ENCODE measurements at places on chromosomes 3 and 15.

- DNase-seq, result no peak
Measured at GRCh38 chr15:41010345-41010744, 57.1 kb downstream of the CHAC1 start.

DNA sequence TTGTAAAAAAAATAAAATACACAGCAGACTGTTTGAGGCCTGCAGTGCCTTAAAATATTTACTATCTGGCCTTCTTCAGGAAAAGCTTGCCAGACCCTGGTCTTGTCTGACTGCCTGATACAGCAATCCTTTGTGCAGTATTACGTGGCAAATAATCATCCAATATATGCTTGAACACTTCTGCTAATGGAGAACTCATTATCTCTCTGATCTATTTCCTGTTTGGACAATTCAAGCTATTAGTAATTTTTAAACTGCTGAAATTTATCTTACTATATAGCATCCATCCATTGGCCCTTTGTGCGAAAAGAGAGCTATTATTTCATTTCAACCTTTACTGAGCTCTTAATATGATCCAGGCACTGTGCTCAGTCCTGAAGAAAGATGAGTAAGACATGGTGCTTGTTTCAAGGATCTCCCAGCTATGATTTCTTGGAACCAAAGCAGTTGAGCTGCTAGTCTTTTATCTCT lies 15.9 kb downstream of the ATG7 start:
- DNase-seq, result no peak

DNA sequence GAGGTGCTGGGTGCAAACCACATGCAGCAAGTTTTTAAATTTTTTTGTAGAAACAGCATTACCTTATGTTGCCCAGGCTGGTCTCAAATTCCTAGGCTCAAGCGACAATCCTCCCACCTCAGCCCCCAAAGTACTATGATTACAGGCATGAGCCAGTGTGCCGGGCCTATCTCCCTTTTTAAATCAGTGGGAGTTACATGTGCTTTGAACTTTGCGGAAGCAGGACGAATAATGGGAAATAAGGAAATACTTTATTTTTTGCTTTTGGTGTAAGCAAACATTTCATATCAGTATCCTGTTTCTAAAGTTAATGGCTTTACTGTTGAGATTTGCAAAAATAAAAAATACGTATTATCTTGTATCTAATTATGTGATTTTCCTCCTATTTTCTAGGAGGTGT lies 9.1 kb downstream of the NR1D2 start:
- DNase-seq, result no peak

DNA sequence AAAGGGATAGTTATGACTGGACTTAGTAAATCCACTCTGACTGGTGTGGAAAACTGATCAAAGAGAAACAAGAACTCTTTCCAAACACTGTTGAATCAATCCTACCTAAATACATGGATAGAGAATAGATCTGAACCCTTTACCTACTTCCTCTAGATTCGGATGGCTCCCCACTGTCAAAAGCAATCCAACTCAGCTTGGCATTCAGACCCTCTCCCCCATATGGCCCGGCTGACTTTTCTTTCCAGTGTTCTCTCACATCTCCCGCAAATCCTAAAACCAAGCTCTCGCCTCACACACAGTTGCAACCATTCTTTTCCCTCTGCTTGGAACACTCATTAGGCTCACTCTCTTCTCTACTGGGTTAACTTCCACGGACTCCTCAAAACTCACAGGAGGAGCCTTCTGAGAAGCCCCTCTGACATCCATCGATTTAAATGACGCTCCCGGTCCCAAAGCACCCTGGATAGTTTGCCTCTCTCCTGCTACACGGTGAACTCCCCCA lies 639 bp downstream of the SPICE1 start:
- DNase-seq, result no peak

GRCh38 chr3:159480046-159480445 lies 508.6 kb upstream of the IL12A start:
- no peak for DNase-seq

DNA sequence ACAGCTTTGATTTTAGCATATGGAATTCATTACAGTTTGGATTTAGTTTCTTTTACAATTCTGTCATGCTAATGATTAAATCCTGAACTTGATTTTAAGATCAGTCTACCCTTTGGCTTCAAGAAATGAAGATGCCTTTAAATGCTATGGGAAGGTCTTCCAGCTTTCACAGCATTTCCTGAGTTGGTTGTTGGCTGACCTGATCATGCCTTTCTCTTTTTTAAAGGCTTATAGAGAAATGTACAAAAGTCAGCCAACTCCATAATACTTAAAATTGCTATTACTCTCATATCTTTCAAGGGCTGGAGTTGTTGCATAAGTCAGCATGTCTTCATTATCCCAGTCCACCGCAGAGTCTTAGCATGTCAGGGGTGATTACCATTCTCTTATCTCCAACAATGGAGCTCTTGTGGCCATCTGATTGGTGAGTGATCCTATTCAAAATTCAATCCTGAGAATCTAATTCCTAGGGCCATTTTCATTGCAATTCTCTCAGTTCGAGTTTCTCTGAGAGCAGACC lies 123.8 kb downstream of the GMNC start:
- no peak for DNase-seq

GRCh38 chr3:12897381-12898289 lies 56.3 kb upstream of the RPL32 start:
- peak; percentile 42 for DNase-seq

DNA sequence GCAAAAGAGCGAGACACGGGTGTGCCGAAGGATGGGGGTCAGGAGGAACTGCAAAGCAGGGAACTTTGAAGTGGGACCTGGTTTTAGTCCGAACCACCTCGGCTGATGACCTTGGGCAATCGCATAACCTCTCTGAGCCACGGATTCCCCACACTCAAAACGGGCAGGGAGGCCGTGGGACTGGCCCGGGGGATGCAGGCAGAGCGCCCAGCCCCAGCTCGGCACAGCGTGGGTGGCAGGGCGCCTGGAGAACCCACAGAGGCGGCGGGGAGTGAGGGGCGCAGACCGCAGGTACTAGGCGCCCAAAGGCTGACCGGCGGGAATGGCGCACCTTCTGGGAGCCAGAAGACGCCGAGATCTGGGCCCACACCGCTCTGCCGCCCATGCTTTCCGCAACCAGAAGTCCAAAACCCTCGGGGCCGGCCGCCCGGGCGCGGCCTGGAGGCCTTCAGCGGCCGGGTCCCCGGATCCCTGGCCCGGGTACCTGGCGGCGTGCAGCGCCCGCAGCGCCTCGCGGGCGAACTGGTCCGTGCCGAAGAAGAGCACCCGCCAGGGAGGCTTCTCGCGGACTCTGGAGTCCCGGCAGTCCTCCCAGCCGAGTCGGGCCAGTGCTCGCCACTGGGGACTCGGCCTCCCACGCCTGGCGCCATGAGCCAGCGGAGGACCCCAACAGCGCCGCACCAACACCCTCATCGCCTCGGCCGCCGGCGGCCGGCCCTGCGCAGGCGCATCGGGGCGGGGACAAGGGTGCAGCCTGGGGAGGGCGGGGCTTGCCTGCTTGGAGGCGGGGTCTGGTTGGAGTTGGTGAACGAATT lies at the start of gene MTFMT:
TSS of gene MTFMT (minus strand) at position 719 of the 815 bp plus-strand sequence. CDS start at position 693, 26 bp downstream.
- DNase-seq, result peak; percentile 90

GRCh38 chr3:171822431-171823106 lies 12.3 kb upstream of the PLD1 start:
- DNase-seq, result no peak

GRCh38 chr3:182710557-182711157 lies 82.6 kb upstream of the ATP11B start:
- no peak for DNase-seq

- DNase-seq, result no peak
Measured at GRCh38 chr3:169861871-169862270, 7.9 kb downstream of the LRRC31 start.

GRCh38 chr3:45704301-45704943 lies 15.2 kb downstream of the SACM1L start:
- no peak for DNase-seq

DNA sequence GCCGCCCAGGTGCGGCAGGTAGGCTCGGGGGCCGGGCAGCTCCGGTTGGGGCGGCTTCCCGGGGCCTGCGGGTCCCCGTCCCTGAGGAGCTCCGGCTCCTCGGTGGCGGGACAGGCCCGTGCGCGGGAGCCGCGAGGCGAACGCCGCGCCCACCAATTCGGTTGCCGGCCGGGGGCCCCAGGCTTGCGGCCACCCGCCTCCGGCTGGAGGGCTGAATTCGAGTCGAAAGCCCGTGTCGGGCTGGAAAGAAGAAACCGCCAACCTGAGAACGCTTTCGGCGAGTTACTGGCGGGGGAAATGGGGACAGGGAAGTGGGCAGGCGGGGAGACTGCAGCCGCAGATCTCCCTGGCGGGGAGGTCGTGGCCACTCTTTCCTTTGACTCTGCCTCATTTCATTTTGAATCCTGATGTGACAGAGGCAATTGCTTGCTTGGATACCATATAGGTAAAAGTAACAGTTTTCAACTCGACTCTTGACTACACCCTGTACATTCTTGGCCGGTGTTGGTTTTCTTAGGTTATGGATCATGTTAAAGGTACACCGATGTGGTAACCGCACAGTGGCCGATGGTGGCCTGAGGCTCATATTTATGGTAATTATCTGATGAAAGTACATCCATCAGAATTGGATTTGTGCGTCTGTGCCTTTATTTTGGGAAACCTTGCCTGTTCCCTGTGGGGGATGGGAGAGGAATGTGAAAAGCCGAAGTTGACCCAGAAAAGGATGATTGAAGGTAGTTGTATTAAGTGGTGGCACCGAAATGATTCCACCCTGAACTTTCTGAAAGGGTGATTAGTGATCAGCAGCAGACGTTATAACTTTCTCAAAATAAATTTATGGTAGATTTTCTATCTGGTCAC lies 1.7 kb downstream of the B3GNT5 start:
- DNase-seq, result no peak

- DNase-seq, result no peak
Measured at GRCh38 chr15:47312161-47312560, 405.1 kb upstream of the SEMA6D start.

GRCh38 chr3:52926554-52926953 lies 29.2 kb upstream of the STIMATE start:
- DNase-seq, result no peak

GRCh38 chr3:1207904-1208303 lies 115.1 kb downstream of the CNTN6 start:
- no peak for DNase-seq

DNA sequence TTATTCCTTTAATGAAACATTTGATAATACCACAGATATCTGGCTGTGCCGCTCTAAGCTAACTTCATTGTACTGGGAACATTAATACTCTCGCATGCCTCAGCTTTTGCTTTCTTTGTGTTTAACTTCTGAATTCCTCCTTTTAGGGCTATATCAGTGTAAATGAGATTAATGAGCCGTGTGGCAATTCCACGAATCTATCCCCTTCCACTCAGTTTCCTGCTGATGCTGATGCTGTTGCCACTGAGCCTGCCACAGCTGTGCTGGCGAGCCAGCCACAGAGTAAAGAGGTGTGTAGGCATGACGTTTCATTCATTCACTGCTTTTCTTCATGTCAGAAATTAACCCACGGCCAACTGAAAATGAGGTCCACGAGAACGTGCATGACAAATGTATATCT lies 30.0 kb upstream of the ABHD10 start:
- no peak for DNase-seq

GRCh38 chr3:25782636-25782937 lies 656 bp downstream of the NGLY1 start:
- DNase-seq, result no peak

DNA sequence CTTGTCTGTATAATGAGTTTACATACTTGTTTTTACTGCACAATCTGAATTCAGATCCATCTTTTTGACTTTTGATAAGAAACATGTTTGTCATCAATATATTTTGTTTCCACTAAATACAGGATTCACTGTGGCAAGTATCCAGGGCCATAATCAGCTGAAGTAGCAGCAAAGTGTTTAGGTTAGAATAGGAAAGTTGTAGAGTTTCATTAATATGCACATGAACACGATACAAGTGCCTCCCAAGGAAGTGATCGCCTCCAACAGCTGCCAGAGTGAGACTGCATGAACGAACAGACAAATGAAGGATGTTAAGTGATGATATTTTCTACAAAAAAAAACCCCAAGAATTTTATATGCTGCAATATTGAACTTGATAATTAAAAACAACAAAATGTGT lies 204.3 kb downstream of the TBL1XR1 start:
- DNase-seq, result no peak

DNA sequence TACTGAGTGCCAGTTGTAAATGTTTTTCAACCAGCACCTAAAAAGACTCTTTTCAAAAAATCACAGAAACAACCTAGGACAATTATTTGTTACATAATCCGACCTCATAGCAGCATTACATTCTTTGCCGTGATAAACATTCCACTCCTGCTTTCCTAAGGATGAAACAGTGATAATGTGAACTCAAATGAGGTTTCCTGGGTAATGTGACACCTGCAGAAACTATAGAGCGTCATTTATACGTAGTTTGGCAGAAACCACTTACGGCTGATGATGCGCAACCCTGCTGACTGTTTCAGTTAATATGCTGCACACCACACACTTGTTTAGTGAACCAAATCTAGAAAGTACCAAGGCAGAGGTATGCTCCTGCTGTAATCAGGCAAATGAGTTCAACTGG lies 55.8 kb downstream of the SEMA6D start:
- DNase-seq, result no peak

- no peak for DNase-seq
Measured at GRCh38 chr3:60225848-60226247, 1025.4 kb downstream of the FHIT start.

- DNase-seq, result no peak
Measured at GRCh38 chr15:40084650-40085049, 24.0 kb downstream of the BMF start.

GRCh38 chr3:101780661-101781060 lies 1.6 kb downstream of the NXPE3 start:
- peak; percentile 9 for DNase-seq

DNA sequence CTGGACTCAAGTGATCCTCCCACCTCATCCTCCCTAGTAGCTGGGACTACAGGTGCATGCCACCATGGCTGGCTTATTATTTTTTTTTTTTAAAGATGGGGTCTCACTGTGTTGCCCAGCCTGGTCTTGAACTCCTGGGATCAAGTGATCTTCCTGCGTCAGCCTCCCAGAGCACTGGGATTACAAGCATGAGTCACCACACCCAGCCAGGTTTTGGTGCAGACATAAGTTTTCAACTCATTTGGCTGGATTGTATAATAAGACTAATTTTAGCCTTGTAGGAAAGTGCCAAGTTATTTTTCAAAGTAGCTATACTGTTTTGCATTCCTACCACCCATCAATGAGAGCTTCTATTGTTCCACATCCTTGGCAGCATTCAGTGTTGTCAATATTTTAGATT lies 32.1 kb downstream of the BUB1B start:
- peak; percentile 35 for DNase-seq

- DNase-seq, result no peak
Measured at GRCh38 chr15:42604894-42605744, 29.7 kb downstream of the STARD9 start.

DNA sequence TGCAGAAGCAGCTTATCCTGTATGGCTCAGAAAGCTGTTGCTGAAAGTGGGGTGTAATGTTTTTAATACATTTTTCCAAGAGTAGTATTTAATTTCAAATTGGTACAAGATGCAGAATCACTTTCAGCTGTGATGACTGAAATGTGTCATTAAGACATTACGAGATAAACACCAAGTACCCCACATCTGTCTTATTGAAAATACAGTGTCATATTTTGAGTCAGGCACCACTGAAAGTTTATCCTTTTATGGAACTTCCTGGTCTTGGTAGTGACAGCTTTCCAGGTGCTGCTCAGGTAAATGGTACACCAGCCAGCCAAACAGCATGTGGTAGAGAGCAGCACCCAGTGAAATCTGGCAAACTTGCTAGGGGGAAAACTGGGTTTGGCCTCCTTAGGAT lies 16.9 kb downstream of the ASTE1 start:
- DNase-seq, result no peak
